ENCODE measurements at places on chromosomes 12 and 14.

- DNase-seq = no peak
Observed at GRCh38 chr12:1041478-1041877, 50.5 kb downstream of the ERC1 start.

DNA sequence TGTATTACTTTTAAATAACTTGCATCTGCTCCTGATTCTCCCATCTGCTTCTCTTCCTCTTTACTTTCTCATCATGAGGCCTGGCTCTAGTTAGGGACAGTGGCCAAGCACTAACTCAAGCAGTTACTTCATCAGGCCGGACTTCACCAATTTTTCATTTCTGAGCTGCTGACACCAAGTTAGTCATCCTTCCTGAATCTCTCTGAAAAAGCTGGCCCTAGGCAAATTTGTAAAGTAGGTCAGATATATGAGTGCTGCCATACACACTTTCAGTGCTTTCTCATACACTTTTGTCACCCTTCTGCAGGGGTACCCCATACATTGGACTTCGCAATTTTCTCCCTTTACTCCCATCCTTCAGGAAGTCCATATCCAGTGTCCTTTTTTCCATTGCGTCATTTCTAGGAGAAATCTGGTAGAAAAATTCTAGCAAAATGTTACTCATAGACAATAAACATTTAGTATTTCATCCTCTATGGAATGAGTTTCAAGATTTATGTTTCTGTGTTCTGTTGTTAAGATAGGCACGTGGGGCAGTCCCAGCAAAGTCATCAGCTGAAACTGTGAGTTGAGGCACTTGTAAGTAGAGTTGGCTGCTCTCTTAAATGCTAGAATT is 276.8 kb upstream of the TMPO start:
- no peak for DNase-seq

GRCh38 chr12:78324234-78324633 is 493.5 kb downstream of the NAV3 start:
- DNase-seq = no peak

- DNase-seq = no peak
Observed at GRCh38 chr12:123344086-123344485, 20.6 kb downstream of the SBNO1 start.

DNA sequence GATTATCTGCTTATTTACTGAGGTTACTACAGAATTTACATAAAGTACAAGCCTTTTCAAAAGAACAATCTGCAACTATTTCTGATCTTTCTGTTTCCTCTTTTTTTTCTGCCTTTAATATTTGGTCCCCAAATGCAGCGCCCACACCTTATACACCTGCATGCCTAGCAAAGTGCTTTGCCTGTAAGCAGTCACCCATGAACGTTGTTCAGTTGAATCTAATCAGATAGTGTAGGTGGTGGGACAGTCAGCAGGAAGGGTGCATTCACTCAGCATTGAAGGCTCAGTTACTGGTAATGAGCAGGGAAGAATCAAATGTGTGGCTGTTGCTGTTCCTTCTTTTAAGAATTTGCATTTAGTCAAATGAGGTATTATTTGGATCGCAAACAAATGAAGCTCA is 108.4 kb downstream of the GPR135 start:
- DNase-seq = no peak

DNA sequence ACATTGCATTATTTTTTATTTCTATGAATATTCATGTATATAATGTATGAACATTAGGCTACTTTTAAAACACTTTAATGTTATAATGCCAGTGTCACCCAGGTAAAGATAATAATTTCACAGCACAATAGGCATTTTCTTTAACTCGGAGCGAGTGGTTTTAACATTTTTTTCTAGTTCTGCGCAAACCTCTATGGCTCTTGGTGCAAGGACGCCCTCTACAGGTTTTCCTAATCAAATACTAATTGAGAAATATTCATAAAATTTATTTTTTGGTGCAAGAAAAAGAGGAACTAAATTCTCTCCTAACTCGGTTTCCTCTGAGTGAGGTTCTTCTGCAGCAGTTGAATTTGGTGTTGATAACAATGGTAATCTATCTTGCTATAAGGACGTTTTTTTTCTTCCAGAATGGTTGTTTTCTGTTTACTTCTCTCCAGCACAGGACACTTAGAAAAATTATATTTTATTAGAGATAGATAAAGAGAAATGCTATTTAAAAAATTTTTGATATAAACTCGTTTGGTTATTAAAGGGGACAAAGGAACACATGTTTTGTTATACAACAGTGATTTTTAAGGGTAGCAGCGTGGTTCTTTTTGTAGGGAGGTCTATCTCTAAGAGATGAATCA is 2.4 kb upstream of the WIF1 start:
- DNase-seq = peak; percentile 5

- no peak for DNase-seq
Observed at GRCh38 chr14:34662561-34663088, 32.7 kb upstream of the SNX6 start.
